ENCODE measurements at places on chromosomes 6 and 20. TPM values are rescaled to one million over a fixed set of nuclear protein-coding genes. Genes with fewer than 3 reads are reported as not detected.

SNRPB2 gene
- total RNA-seq: 45.7 TPM

HLA-DMB gene
- 60.2 TPM for total RNA-seq

CCN5 gene
- total RNA-seq: not detected

OPN5 gene
- total RNA-seq: 0.64 TPM

MOCS1 gene
- 16.2 TPM for total RNA-seq

MEI4 gene
- total RNA-seq: 1.2 TPM

MUC22 gene
- total RNA-seq: not detected

LY6G6F gene
- total RNA-seq: not detected

ID4 gene
- total RNA-seq: 126 TPM

FAM184A gene
- total RNA-seq: 5.0 TPM

PKHD1 gene
- total RNA-seq: 66.2 TPM
